Activated CD8-positive, alpha-beta memory T cell treated with anti-CD3 and anti-CD28 coated beads for 1 hour (primary cell): ENCODE measurements at places on chromosomes 12 and 14.

DNA sequence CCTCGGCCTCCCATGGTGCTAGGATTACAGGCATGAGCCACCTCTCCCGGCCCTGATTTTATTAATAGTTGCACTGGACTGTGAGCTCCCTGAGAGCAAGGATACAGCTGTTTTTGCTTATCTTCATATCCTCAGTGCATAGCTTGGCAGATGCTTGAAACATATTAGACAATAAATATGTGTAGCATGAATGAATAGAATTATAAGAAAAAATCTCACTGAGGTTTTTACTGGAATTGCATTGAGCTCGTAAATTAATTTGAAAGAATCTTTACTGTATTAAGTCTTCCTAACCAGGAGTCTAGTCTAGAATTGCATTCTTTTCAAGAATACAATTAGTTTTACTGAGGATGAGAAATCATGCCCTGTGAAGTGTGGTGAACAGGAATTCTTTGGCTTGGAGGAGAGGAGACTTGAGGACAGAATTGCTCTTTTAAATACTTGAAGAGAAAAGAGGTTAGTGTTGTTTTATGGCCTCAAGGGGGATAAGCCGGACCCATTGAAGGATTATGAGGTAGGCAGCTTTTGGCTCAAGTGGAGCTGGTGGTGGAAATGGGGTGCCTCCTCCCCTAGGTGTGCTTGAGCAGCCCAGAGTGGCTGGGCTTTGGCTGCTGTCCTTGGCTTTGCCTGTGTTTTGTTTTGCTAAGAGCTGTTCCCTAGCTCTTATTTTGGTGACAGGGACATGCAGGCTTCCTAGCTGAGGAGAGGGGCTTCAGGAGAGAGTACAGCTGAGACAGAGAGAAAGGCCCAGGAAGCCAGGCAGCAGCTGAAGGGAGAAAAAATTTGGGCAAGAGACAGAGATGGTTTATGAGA lies 34.0 kb downstream of the PLEKHD1 start:
- no peak for DNase-seq

DNA sequence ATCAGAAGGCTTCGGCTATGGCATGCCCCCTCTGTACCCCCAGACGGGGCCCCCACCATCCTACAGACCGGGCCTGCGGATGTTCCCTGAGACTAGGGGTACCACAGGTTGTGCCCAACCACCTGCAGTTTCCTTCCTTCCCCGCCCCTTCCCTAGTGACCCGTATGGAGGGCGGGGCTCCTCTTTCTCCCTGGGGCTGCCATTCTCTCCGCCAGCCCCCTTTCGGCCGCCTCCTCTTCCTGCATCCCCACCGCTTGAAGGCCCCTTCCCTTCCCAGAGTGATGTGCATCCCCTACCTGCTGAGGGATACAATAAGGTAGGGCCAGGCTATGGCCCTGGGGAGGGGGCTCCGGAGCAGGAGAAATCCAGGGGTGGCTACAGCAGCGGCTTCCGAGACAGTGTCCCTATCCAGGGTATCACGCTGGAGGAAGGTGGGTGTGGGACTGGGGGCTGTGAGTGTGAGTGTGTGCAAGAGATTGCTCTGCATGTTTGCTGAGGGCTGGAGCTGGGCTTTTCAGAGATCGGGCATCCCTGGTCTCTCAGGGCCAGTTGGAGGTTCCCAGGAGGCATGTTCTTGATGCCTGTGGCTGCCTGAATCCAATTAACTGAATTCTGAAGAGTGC lies 8.6 kb downstream of the NFATC4 start:
- no peak for DNase-seq

DNA sequence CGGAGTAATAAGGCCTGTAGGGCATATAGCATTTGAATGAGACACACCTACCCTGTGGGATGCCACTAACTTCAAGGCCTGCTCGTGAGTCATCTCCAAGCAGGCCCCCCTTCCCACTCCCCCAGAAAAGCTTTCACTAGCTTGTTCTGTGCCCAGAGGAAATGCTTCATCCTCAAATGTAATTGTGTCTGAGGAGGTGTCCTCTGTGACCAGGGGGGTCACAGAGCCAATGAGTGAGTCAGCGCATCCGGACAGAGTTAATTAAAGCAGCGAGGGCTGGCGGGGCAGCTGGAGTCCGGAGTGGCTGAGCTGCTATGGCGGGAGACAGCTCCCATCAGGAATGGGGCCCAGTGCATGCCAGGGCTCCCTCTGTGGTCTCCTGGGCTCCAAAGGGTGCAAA lies 27.0 kb upstream of the ESRRB start:
- DNase-seq: no peak

DNA sequence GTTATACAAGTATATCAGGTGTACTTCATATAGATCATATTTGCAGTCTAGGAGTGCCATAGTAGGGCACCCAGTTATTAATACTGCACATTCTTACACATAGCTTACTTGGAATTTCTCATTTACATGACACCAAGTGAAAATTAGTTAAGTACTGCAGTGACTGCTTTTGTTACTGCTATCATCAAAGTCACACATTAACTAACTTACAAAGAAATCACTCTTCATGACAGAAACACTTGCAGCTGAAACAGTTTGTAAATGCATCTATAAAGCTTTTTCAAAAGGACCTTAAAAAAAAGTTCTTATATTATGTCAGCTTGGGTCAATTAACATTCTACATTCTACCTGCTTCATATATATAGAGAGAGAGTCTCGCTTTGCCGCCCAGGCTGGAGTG lies 17.8 kb upstream of the RFC5 start:
- no peak for DNase-seq

DNA sequence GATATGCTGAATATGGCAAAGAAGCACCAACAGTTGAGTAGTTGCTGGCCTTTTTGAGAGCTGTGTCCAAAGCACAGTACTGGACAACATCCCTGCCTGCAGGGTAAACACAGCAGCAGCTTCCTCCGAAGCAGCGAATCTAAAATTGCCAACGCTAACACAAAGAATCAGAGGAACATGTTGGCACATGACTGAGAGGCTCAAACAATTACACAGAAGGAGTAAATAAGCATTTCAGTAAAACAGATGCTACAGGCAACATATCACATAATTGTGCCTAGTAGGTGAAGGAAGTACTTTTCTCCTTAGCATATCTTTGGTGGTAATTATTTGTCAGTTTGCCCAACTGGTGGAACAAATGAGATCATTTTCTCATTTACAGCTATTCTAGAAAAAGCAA lies 52.1 kb downstream of the KICS2 start:
- DNase-seq: no peak

DNA sequence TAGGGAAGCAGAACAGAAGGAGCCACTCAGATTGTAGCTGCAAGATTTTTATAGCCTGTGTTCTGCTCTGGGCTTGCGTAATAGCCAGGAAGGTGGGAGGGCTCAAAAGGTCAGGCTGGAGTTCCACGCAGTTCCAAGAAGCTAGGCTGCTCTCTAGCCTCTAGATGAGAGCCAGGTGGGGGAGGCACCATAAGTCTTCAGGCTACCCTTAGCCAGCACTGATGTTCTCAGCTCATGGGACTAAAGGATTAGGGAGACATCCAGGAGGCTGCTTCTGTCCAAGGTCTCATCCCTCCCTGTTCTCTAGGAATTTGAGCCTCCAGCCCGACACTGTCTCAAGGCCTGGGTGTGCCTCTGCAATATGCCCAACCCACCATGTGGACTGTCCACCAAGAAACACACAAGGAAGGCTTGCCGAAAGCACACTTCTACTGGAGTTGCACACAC lies 1.7 kb downstream of the LMBR1L start:
- DNase-seq: no peak

GRCh38 chr14:69711881-69712560 lies 54.9 kb upstream of the SRSF5 start:
- no peak for DNase-seq

DNA sequence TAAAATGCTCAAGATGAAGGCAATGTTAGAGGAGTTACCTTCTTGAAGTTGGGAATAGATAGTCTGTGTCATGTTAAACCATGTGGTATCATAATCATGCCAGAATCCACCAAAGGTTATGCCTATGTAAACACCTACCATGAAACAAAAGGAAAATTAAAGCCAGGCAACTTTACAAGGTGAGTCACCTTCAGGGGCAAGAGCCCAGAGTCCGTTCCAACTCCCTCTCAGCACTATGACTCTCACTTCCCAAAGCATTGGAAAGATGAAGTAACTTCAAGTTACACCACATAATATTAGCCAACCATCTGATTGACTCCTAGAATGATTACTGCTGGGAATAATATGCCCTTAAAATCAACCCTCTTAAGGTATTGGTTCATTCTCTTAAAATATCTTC lies 38.5 kb downstream of the CATSPERB start:
- no peak for DNase-seq

- no peak for DNase-seq
Observed at GRCh38 chr14:102532204-102532658, 22.7 kb upstream of the ANKRD9 start.

DNA sequence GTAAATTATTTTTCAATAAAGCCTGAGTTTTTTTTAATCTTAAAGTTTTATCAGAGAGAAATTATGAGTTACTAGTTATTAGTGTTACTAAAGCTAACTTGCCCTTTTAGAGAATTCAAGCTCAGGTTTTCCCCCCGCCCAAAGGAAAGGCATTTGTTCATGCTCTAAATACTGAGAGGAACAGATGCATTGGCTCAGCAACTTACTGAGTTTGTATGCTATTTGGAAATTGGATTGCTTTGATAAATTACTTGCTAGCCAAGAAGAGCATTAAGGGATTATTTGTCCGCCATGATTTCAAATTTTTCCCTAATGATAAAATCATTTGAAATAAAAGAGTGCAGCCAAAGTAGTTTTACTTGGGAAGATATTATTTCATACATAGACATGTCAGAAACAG lies 149.4 kb downstream of the METTL25 start:
- no peak for DNase-seq

GRCh38 chr12:106267535-106267934 lies 19.7 kb upstream of the CKAP4 start:
- no peak for DNase-seq

DNA sequence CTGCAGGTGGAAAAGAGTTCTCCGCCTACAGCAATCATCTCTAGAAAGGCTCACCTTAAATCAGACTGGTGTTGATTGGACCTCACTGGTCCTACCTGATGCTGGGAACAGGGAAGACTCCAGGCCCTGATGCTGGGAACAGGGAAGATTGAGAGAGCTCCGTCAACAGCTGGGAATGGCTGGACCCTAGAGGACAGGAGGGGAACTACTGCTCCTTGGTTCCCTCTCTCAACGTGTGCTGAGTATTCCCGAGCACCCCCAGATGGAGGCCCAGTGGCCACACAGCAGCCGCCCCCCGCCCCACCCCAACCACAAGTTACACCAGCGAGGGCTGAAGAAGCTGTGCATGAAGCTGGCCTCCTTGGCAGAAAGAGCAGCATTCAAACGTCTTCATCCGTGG lies 240.3 kb downstream of the SLC15A4 start:
- DNase-seq: no peak

- no peak for DNase-seq
Observed at GRCh38 chr14:103849151-103849886, 1.9 kb upstream of the PPP1R13B start.

DNA sequence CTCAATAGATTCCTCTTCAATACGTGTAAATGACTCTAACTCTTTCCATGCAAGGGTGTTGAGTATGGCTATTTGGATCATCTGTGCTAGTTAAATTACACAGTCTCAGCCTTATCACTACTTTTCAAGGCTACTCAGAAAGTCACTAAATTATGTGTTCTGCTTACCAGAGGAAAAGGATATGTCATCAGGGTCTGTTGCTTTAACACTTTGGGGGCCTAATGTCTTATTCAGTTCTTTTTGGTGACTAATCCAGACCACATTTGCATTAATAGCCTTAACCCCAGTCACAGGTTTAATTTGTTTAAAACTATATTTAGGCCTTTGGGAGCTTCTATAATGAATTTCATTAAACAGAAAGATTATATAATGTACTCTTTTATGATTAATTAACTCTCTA lies 649.3 kb downstream of the RPS29 start:
- no peak for DNase-seq

- no peak for DNase-seq
Observed at GRCh38 chr12:71477609-71478008, 38.0 kb downstream of the LGR5 start.

GRCh38 chr14:91358654-91359220 lies 58.9 kb downstream of the CCDC88C start:
- no peak for DNase-seq

DNA sequence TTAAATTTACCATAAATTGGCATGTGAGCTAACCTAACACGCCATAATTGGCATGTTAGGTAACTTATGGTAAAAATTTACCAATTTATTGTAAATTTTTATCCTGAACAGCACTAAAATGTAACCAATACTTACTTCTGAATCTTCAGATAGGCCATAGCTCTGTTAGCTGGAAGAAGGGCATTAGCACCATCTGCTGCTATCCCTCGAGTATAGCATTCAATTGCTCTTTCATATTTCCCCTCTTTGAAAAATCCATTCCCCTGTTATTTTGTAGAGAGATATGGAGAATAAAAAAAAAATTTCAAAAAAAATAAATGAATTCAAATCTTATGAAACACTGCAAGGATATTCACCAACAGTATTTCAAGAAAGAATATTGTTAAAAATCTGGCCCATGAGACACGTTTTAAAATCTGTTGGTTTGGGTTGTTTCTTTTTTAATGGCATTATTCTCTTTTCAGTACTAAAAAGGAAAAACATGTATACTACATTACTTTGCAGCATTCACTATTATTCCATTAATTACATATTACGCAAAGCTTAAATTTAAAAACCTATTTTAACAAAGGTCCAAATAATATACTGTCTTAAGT lies 19.1 kb downstream of the RPAP3 start:
- DNase-seq: no peak

- DNase-seq: no peak
Observed at GRCh38 chr14:102768223-102769048, 8.8 kb upstream of the TRAF3 start.

DNA sequence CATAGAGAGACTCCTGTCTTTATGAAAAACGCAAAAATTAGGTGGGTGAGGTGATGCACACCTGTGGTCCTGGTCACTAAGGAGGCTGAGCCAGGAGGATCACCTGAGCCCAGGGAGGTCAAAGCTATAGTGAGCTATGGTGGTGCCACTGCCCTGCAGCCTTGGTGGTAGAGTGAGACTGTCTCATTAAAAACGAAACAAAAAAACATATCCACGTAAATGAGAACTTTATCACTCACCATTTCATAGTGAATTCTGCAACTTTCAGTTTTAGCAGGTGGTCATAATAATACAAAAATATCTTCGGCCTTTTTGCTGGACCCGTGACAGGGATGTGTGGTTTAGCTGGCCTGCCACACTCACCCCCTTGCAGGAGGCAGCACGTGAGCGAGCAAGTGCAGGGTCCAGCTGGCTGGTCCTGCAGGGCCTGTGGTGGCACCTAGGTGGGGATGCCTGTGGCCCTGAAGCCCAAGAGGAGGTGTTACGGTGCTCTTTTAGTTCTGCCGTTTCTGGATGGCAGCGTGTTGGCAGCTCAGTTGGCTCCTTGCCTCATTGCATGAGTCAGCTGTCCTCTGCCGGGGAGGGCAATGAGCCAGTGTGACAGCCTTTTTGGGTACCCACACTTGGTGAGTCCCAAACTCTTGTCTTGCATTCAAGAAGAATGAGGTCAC lies 1330.7 kb upstream of the TMEM132C start:
- no peak for DNase-seq

- DNase-seq: no peak
Observed at GRCh38 chr12:76878099-76878898, 520 bp downstream of the CSRP2 start.
